CD4-positive, alpha-beta T cell treated with Interleukin-12 subunit alpha and Interleukin-12 subunit beta, for 1 hour (primary cell): ENCODE measurements at places on chromosomes 1 and 21.

DNA sequence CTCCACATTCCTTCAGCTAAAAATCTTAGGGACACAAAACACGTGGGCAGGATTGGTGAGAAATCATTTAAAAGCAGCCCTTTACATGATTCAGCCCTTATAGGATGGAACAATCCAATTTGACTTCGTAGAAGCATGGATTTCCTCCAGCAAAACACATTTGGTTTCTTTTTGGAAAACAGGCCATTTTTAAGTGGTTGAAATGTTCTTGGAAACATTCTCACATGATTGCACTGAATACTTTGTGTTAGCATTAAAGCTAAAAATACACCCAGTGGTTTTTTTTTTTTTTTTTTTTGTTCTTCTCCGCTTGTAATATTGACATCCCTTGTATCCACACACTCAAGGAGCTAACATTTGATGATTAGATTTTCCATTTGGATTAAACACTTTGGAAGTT is 42.1 kb upstream of the ABCG1 start:
- no peak for DNase-seq

DNA sequence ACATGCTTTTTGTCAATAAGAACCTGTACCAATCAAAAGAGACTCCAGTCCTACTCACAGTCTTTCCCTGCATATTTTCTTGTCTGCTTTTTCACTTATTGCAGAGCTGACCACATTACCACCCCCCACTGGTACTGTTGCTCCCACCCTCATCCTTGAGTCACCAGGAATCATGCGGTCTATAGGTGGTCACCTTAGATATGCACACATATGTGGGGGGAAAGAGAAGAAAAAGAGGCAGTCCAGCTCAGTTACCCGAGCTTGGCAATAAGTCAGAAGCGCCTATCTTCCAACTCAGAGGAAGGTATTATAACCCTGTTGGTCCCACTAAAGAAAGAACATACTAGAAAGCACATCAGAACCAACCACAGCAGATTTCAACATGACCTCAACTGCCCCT is 119.2 kb downstream of the SMYD2 start:
- DNase-seq: no peak

- DNase-seq: no peak
Measured at GRCh38 chr1:37537378-37537777, 16.7 kb downstream of the SNIP1 start.

DNA sequence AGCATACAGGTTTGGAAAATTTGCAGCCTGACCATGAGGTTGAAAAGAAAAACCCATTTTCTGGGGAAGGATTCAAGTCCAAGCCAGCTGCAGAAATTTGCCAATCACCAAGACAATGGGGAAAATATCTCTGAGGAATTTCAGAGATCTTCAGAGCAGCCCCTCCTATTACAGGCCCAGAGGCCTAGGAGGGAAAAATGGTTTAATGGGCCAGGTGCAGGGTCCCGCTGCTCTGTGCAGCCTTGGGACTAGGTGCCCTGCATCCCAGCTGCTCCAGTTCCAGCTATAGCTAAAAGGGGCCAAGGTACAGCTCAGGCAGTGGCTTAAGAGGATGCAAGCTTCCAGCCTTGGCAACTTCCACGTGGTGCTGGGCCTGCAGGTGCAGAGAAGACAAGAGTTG is 113.5 kb downstream of the GABPA start:
- DNase-seq: no peak

DNA sequence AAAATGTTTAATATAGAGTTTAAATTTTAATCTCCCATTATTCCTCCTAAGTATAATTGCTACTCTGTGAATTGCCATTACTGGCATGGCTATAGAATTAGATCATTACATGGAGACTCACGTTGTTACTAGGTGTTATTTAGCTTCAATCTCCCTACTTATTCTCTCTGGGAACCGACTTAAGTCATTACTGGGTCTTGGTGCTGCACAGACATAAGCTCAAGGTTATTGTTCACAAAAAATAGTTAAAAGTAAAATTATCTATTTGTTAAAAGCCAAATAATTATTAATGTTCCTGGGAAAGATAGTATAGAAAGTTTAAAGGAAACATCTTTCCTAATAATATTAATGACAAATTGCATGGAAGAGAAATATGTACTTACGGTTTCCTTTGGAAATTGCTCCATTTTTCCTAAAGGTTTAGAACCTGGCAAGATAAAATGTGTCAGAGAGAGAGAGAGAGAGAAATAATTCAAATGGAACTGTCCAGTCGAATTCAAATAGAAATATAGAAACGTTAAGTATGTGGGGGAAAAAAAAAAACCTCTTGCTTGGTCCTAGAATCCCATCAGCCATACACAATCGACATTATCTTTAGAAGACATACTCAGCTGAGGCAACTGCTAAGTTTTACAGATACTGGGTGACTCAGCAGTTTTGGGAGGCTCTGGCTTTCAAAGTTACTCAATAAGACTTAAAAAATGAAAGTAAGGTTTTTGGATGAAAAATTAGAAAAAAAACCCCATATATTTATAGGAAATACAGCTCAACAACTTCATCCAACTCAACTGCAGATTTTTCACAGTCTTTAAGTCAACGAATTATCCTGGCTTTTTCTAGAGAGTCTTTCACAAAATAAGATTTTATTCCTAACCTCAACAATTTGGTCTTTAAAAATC is at the start of gene SPTA1:
Gene SPTA1, minus strand, starts transcription at position 605 of the 899 bp plus-strand sequence. Its CDS starts 198 bp downstream, at position 407.
- DNase-seq: no peak

DNA sequence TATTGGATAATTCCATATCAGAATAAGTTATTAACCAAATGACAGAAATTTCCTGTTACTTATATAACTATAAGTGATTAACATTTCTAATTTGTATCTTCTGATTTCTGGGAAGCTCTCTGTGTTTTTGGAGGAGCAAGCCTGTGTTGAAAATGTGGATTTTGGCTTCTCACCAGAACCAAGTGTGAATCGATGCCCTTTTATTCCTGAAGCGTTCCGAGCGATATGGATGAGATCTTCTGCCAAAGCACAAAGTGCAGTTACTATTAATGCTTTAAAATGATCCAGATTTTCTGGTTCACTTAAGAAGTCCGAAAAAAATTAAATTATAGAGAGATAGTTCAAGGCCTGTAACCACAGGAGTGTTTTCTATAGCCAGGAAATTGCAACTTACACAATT is 22.8 kb downstream of the ALG14 start:
- DNase-seq: no peak
